ENCODE measurements at places on chromosomes 12 and 14.

- no peak for DNase-seq
Measured at GRCh38 chr14:101463566-101464171, 97.6 kb upstream of the DIO3 start.

GRCh38 chr12:34401659-34402227 is 379.4 kb downstream of the ALG10 start:
- DNase-seq = no peak

DNA sequence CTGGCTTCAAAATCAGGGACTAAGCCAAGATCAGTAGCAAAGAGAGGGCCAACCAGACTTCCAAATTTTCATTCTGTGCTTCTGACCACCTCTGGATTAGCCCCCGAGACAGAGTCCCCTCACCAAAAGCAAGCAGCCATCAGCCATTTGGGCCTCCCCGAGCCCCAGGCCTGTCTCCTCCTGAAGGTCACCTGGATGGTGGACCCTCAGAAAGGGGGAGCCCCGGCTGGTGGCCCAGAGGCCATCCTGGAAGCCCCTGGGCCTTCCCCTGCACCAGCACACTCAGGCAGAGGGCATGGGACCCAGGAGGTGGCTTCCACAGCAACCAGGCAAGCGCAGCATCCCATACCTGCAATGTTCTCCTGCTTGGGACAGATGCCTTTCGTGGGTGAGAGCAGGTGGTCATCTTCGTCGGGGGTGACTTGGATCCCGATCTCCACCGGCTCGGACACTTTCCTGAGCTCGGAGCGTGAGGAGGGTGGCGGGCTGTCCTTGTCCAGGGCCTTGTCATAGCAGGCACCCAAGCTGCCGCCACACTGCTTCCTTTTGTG is 14.8 kb downstream of the BCL11B start:
- DNase-seq = no peak

GRCh38 chr12:105382771-105383622 is 52.5 kb downstream of the C12orf75 start:
- DNase-seq = peak; percentile 32

DNA sequence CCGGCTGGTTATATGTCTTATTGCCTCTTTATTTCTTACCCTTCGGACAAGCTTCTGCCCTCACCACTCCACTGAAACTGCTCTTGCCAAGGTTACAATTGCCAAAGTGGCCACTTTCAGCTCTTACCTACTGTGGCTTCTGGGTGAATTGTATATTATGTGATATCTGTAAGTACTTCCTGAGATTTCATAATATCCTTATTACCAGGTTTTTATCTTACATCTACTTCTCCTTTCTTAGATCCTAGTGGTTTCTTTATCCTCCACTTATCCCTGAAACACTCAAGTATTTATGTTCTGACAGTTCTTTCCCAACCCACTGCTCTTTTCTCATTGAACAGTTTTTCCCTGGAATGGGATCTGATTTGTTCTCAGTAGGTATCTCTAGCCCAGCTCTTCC is 10.5 kb downstream of the CELA1 start:
- DNase-seq = no peak

- no peak for DNase-seq
Measured at GRCh38 chr12:102958830-102959176, 1.3 kb downstream of the ASCL1 start.

DNA sequence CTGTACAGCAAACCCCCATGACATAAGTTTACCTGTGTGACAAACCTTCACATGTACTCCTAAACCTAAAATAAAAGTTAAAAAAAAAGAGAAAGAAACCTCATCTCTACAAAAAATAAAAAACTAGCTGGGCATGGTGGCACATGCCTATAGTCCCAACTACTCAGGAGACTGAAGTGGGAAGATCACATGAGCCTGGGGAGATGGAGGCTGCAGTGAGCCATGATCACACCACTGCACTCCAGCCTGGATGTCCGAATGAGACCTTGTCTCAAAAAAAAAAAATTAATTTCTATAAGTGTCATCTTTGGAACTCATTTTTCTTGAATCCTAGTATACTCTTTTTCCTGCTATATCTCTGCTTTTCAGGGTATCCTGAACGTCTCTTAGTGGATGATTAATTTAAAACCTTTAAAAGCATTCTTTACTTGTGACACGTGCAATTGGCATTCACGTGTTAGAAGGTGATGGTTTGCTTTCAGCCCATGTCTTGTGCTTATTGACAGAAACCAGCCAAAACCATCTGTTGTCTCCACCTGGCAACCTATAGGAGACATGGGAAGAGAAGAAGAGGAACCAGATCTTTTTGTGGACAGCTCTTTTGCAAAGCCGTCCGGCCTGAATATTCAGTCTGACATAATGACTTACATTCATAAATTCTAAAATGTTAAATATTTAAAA is 30.6 kb upstream of the PPFIBP1 start:
- no peak for DNase-seq

- DNase-seq = no peak
Measured at GRCh38 chr14:89308232-89308959, 108.6 kb downstream of the FOXN3 start.

- no peak for DNase-seq
Measured at GRCh38 chr12:29155079-29155478, 6.0 kb downstream of the FAR2 start.

DNA sequence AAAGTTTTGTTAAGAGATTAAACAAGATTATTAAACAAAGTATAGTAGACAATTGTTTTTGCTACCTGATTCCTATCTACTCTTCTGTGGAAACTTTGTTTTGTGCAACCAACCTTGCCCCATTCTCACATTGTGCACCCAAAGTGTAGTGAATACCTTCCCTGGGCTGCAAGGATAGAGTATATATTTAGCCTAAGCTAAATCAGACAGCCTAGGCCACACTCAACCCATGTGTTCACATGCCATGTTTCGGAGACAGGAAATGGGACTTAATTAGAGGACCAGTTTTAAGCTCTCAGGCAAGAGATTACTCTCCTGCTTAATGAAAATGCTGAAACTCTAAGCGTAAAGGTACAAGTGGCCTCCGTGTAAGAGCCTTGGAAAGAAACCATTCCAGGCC is 734.9 kb upstream of the USP15 start:
- no peak for DNase-seq

DNA sequence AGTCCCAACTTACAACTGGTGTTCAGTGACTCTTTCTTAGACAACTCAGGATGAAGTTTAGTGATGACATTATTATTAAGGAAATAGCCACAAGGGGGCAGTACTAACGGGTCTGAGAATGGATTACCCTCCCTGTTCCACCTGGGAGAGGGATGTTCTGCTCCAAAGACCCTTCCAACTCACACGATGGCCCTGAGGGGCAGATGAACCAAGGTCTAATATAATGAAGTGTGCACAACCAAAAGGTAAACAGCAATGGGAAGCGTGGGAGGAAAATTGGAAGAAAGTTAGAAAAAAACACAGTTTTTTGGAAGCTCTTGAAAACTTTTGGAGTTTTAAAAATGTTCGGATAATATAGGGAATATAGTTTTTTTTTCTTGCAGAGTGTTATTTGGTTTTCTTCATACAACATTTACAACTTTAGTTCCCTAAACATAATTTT is 24.0 kb downstream of the FGF6 start:
- peak; percentile 36 for DNase-seq

DNA sequence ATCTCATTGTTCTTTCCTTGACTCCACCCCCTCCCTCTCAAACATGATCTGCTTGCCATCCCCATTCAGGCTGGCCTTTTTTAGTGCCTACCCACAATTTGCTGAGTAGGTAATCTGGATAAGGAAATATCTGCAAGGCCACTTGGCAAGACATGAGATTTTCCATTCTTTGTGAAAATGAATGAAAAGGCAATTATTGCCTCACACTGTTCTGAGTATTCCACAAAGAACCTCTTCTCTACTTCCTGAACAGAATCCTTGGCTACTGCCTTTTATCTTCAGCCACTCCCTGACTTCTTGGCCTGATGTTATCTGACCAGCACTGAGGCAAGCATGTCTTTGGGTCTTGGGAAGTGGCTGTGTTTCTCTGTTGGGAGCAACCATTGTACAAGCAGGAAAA is 263.2 kb upstream of the ATP2B1 start:
- no peak for DNase-seq

DNA sequence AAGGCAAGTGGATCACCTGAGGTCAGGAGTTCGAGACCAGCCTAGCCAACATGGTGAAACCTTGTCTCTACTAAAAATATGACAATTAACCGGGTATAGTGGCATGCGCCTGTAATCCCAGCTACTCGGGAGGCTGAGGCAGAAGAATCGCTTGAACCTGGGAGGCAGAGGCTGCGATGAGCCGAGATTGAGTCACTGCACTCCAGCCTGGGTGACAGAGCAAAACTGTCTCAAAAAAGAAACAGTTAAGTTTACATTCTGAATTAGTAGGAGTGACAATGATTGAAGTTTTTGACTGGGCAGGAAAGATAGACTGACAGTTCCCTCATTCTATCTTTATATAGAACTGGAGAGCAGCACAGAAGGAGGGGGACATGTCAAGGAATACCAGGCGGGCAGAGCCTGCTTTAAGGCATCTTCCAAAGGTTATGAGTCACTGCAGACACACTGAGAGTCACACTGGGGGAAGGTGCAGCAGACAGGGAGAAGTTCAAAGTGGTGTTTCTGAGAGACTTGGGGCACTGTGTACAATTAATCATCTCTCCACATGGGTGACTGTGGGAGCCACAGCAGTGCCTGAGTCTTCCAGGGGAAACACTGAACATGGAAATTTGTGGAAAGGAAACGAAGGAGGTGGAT is 42.8 kb upstream of the RNASE3 start:
- DNase-seq = peak; percentile 23

GRCh38 chr14:100836941-100837804 is 11.3 kb downstream of the MEG3 start:
- DNase-seq = no peak

GRCh38 chr12:120007272-120007671 is 18.2 kb downstream of the BICDL1 start:
- no peak for DNase-seq

GRCh38 chr14:84937449-84937848 is 592.5 kb upstream of the FLRT2 start:
- no peak for DNase-seq

DNA sequence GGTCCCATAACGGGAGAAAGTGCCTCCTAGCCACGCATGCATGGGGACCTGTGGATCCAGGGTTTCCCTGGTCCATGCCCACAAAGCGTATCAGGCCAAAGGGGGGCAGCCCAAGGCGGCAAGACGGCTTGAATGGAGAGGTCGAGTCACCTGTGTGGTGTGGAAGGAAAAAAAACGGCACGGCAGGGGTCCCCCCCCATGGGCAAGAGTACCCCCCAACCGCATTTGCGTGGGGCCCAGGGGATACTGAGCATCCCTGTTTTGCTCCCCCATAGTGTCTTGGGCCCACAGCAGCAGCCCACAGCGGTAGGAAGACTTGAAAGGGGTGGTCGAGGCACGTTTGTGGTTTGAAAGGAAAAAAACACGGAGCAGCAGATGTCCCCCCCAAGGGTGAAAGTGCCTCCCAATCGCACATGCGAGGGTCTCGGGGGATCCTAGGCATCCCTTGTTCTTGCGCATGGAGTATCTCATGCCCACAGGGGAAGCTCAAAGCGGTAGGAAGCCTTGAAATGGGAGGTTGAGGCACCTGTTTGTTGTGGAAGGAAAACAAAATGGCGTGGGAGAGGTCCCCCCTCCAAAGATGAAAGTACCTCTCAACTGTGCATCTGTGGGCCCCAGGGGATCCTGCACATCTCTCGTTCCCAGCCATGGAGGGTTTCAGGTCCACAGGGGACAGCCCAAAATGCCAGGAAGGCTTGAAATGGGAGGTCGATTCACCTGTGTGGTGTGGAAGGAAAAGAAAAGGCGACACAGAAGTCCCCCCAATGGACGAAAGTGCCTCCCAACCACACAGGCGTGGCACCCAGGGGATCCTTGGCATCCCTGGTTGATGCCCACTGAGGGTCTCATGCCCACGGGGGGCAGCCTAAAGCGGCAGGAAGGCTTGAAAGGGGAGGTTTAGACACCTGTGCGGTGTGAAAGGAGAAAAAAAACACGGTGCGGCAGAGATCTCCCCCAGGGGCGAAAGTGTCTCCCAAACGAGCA is 577.5 kb downstream of the ALG10 start:
- no peak for DNase-seq

GRCh38 chr14:33317675-33318074 is 379.0 kb downstream of the NPAS3 start:
- no peak for DNase-seq

DNA sequence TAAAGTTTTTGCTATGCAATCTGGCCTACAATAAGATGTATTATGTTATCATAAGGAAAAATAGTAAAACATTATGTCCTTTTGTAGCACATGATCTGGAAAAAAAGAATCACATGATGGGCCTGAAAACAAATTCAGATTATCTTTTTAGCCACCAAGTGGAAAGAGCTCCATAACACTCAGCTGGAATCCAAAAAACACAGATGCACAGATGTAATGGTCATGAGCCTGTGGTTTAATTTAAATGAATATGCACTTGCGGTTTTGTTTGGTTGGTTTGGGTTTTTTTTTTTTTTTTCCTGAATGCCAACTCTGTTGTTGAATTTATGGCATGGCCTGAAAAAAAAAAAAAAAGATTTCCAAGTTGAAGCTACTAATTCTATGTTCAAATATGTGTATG is 4.1 kb downstream of the KCNC2 start:
- peak; percentile 12 for DNase-seq

- DNase-seq = no peak
Measured at GRCh38 chr12:75103822-75104221, 105.8 kb downstream of the KCNC2 start.

- DNase-seq = no peak
Measured at GRCh38 chr12:88691811-88692210, 111.5 kb upstream of the KITLG start.

GRCh38 chr14:85921241-85921640 is 391.3 kb downstream of the FLRT2 start:
- no peak for DNase-seq

DNA sequence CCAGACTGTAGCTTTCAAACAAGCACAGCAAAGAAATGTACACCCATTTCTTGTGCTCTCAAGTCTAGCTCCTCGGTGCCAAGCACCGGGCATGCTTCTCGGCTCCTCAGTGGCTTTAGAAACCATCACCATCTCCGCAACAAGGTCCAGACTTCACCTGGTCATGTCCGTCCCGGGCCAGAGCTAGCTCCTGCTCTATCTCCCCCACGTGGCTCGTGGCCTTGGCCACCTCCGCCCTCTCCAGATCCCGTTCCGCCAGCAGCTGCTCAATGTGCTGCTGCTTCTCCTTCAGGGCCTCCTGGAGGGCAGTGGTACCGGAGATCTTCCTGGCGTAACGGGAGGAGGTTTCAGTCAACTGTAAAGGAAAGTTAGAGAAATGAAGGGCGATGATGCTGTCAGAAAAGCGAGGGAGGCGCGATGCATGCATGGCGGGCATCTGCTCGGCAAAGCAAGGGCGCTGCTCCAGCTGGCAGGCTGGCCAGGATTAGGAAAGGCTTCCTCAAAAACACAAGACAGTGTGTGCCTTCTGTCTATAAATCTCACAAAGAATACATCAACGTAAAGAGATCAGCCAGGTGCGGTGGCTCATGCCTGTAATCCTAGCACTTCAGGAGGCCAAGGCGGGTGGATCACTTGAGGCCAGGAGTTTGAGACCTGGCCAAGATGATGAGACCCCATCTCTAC is 67.4 kb downstream of the CLIP1 start:
- no peak for DNase-seq

- peak; percentile 57 for DNase-seq
Measured at GRCh38 chr14:68911594-68912227, 67.4 kb downstream of the ACTN1 start.
